Activated B cell treated with CpG ODN at 0.5 μM for 24 hours (primary cell): ENCODE measurements at places on chromosomes 6 and 20. TPM values are rescaled to one million over a fixed set of nuclear protein-coding genes. Genes with fewer than 3 reads are reported as not detected.

BPIFA1 gene
- total RNA-seq = not detected in 2 replicates

- H3K36me3 ChIP-seq = no peaks in the 10 kb centered on the region
- H3K27me3 ChIP-seq = no peaks in the 10 kb centered on the region
- H3K4me1 ChIP-seq = no peaks in the 10 kb centered on the region
- no peak overlapping the region for H3K27ac ChIP-seq
- no peak for DNase-seq
These were observed 228.7 kb downstream of the DOK5 start for GRCh38 chr20:54704032-54704635.

DNA sequence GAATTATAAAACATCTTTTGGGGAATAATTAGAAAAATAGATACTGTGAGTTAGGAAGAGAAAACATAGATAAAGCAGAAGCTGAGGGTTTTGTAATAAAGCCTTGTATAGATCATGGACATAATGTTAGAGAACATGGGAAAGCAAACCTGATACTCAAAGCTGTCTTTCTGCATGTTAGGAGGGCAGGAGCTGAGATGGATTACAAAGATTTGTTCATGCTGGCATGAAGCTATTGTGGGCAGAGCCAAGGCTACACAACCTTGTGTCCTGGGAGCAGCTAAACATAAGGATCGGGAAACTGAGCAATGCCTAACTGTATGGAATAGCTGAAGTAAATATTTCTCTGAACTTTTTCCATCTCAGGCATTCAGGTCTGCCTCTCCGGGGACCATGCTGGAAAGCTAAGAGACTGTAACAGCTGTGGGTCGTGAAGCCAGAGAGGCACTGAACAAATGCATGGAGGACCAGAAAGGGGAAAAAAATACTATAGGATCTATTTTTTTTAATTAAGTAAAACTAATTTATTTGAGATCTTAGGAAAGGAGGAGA, 28.2 kb upstream of the CNKSR3 start:
- H3K27ac ChIP-seq = no peak overlapping the region
- no peaks in the 10 kb centered on the region for H3K27me3 ChIP-seq
- H3K36me3 ChIP-seq = no peaks in the 10 kb centered on the region
- DNase-seq = no peak
- H3K4me3 ChIP-seq = no peak overlapping the region

HRH3 gene
- total RNA-seq = not detected in 2 replicates

DNA sequence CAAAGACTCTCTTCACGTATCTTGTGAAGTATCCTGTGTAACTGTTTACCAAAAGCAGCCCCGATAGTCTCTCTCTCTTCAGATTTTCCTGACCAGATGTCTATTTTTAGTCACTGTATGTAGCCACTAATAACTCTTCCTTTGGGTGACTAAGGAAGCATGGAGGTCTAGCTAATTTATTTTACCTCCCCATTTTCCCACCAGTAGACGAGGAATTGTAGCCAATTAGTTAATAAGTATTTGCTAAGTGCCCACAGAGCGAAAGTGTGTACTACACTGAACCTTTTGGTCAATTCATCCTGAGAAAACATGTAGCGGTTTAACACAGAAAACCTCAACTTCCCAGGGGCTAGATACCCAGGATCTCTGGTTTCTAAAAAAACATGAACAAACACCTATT, 180.6 kb downstream of the TBX18 start:
- H3K27ac ChIP-seq = no peak overlapping the region
- no peaks in the 10 kb centered on the region for H3K27me3 ChIP-seq
- H3K4me3 ChIP-seq = no peak overlapping the region
- DNase-seq = no peak
- H3K4me1 ChIP-seq = peaks cover 6% of the 10 kb centered on the region

GRCh38 chr20:36314734-36315544, 8.8 kb downstream of the DLGAP4 start:
- no peaks in the 10 kb centered on the region for H3K4me1 ChIP-seq
- H3K36me3 ChIP-seq = no peaks in the 10 kb centered on the region
- H3K4me3 ChIP-seq = no peak overlapping the region
- H3K27ac ChIP-seq = no peak overlapping the region
- DNase-seq = no peak
- peaks cover 22% of the 10 kb centered on the region for H3K27me3 ChIP-seq

- no peaks in the 10 kb centered on the region for H3K27me3 ChIP-seq
- DNase-seq = no peak
- no peak overlapping the region for H3K4me3 ChIP-seq
These were observed 33.5 kb upstream of the MCM9 start for GRCh38 chr6:118968416-118968815.

DNA sequence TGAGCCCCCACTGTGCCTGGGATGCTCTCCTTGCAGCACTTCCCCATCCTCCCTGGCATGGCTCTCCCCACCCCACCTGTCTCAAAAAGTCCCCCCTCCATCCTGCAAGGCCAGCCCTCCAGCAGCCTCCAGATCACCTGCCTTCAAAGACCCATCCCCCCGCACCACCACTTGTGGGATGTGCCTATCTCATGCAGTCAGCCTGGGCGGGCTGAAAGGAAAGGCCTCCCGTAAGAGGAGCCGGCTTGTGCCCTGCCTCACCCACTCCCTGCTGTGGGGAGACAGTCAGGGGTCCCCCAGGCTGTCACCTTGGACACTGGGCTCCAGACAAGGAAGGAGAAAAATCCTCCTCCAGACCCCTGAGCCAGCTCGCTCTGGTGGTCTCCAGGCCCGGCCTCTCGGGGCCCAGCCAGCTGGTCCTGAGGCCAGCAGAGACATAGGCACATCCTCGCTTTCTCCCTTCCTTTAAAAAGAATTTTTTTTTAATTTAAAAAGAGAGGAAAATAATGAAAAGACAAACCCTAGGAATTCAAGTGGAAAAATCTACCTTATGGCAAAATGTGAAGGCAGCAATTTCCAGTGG, 77.3 kb downstream of the GRM4 start:
- H3K36me3 ChIP-seq = no peaks in the 10 kb centered on the region
- peaks cover 6% of the 10 kb centered on the region for H3K27me3 ChIP-seq
- H3K4me1 ChIP-seq = no peaks in the 10 kb centered on the region

DTD1 gene
- 26.3 and 27.5 TPM in 2 replicates for total RNA-seq

DNA sequence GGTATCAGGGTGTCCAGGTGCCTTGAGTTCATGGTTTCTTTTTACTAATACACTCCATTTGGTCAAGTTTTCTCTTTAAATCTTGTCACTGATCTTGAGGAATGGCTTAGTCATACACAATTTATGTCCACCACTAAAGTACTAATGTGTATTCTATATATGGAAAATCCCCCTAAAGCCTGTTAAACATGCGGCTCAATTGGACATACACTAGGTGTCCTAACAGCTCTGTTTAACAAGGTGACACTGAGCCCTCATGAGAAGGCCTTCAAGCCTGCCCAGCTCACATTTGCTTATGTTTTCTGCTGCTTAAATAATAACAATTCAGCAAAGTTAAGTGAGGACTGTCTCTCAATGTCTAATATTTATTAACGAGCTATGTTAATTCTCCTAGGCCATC, 31.5 kb downstream of the PDE7B start:
- H3K27me3 ChIP-seq = no peaks in the 10 kb centered on the region
- peaks cover 55% of the 10 kb centered on the region for H3K4me1 ChIP-seq
- H3K4me3 ChIP-seq = no peak overlapping the region
- H3K27ac ChIP-seq = peak overlapping the region; percentile 98
- no peaks in the 10 kb centered on the region for H3K36me3 ChIP-seq
- no peak for DNase-seq

GRCh38 chr6:145036848-145037567, 698.3 kb downstream of the EPM2A start:
- H3K27me3 ChIP-seq = no peaks in the 10 kb centered on the region
- H3K4me1 ChIP-seq = no peaks in the 10 kb centered on the region
- no peak for DNase-seq
- H3K36me3 ChIP-seq = no peaks in the 10 kb centered on the region

GRCh38 chr6:158697811-158698210, 48.0 kb downstream of the SYTL3 start:
- DNase-seq = no peak
- H3K27me3 ChIP-seq = no peaks in the 10 kb centered on the region
- no peaks in the 10 kb centered on the region for H3K36me3 ChIP-seq

DNA sequence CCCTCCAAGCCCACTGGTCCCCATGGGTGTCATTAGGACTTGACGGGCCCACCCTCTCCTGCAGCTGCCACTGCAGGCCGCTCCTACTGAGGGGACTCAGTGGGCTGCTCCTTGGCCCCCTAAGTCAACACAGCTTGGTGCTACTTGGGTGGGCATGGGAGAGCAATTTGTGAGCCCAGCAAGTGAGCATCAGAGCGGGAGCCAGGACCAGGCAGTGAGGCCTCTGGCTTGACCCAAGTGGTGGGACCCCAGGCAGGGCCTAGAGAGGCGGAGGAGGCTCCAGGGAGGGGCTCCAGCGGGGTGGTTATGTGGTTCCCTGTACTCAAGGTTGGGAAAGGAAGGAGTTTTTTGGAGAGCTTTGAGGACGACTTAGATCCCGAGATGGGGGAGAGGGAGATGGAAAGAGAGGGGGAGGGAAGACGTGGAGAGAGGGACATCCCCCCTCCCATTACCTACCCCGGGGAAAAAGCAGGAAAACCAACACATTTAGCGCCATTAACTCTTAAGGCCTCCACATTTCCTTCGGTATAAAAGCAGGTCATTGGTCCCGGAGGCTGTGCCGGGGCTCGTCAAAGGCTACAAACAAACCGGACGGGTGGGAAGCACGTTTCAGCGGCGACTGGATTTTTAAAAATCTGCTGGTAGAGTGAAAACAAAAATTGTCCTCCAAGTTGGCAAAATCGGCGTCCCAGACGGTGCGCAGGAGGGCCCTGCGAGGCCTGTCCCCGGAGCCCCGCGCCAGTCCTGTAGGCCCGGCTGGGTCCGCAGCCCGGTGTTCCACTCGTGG, 8.8 kb downstream of the FOXC1 start:
- H3K4me1 ChIP-seq = peaks cover 8% of the 10 kb centered on the region
- DNase-seq = no peak
- no peak overlapping the region for H3K27ac ChIP-seq
- H3K36me3 ChIP-seq = peaks cover 8% of the 10 kb centered on the region

FAM135A gene
- total RNA-seq = 15.6 and 18.2 TPM in 2 replicates

DNA sequence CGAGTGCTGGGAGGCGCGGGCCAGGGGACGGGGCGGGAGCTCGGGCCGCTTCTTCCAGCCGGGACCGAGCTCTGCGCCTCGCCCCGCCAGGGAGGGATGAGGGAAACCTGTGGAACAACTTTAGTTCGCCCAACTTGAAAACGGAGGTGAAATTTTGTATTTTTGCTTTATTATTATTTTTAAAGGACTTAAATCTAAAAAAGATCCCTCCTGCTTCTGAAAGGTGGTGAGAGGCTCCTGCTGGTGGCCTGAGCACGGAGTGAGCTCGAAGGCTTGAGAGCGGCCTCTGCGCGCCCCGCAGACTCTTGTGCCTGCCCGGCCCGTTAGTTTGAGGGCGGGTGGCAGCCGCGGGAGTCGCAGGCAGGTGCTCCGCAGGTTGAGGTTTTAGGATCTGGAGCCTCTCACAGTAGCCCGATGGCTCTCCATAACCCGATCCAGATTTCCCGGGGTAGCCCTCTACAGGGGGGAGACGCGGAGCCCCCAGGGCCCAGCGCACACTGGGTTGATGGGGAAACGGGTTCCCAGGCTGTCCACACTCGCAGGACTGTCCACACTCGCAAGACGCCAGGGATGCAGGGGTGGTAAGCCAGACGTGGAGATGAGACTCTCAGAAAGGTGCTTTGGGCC, 46.2 kb upstream of the SUPT3H start:
- peak; percentile 37 for DNase-seq
- H3K27ac ChIP-seq = no peak overlapping the region
- H3K36me3 ChIP-seq = no peaks in the 10 kb centered on the region
- H3K27me3 ChIP-seq = peaks cover 39% of the 10 kb centered on the region

TRIM40 gene
- total RNA-seq = not detected in 2 replicates

CAP2 gene
- not detected in 2 replicates for total RNA-seq

GRCh38 chr6:157596886-157597285, 215.9 kb downstream of the ZDHHC14 start:
- DNase-seq = no peak
- H3K36me3 ChIP-seq = peaks cover 31% of the 10 kb centered on the region
- no peaks in the 10 kb centered on the region for H3K27me3 ChIP-seq

DNA sequence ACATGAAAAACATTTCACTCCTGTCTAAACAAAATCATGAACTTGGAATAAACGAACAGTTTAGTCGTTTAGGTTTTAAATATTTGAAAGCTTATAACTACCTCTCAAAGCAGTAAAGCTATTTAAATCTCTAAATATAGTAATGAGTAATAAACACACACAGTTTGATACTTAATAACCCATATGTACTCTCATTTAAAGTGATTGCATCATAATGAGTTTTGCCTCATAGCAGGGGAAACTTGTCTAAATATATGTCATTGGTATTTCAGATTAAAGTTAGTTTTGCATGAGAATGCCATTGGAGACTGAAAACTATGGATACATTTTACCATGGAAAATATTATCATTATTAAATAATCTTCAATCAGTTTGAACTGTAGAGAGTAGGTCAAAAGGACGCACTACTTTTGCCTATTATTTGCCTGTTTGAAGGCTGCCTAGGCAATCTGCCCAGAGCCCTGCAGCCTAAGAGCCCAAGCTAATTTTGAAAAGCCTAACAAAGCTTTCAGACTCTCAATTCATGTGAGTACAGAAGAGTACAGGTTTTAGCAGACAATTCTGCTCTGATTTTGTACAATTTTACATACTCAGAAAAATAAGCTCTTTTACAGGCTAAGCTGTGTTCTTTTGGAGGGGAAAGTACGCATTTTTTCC, 632.8 kb downstream of the HACE1 start:
- no peaks in the 10 kb centered on the region for H3K4me1 ChIP-seq
- H3K27me3 ChIP-seq = no peaks in the 10 kb centered on the region
- no peak overlapping the region for H3K4me3 ChIP-seq
- no peaks in the 10 kb centered on the region for H3K36me3 ChIP-seq

GRCh38 chr6:98900706-98901105, 47.0 kb downstream of the FBXL4 start:
- no peak overlapping the region for H3K27ac ChIP-seq
- peaks cover 74% of the 10 kb centered on the region for H3K36me3 ChIP-seq
- H3K4me3 ChIP-seq = no peak overlapping the region
- peaks cover 7% of the 10 kb centered on the region for H3K4me1 ChIP-seq
- H3K27me3 ChIP-seq = no peaks in the 10 kb centered on the region

OLIG3 gene
- total RNA-seq = not detected in 2 replicates

NKAIN4 gene
- total RNA-seq = not detected in 2 replicates

DNA sequence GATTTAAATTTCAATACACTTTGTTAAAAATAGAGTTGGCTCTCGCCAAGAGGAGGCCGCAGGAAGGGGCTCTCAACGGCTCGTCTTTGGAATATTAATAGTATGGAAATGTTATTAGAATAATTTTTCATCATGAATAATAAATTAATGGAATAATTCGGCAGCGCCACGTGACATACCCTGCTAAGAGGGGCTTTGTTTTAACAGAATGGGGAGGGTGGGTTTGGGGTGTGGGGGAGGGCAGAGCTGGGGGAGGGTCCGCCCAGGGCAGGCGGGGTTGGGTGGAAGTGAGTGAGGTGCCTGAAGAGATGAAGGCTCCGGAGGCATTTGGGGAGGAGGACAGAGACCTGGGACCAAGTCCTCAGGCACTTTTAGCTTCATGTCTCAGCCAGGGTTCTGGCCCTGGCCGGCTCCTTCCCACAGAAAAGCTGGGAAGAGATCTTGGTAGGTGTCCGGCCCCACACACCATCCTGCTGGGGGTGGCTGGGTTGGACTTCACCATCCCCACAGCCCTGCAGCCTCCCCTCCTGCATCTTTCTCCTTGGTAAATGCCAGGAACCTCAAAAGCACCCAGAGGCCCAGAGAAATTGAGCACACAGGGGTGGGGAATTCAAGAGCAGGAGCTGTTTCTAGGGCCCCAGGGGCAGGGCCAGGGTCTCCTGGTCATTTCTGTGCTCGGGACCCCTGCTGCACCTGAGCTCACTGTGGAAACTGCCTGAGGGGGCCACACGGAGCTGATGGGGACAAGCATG, 93.6 kb upstream of the BHLHE23 start:
- no peak overlapping the region for H3K4me3 ChIP-seq
- H3K27ac ChIP-seq = no peak overlapping the region
- peaks cover 2% of the 10 kb centered on the region for H3K27me3 ChIP-seq
- H3K4me1 ChIP-seq = peaks cover 6% of the 10 kb centered on the region
- no peaks in the 10 kb centered on the region for H3K36me3 ChIP-seq
- DNase-seq = no peak
